ENCODE measurements at places on chromosomes 3 and 15.

- DNase-seq, result no peak
Observed at GRCh38 chr3:9064850-9065249, 101.6 kb upstream of the RAD18 start.

- DNase-seq, result no peak
Observed at GRCh38 chr3:52030714-52031310, 25.6 kb downstream of the DUSP7 start.

DNA sequence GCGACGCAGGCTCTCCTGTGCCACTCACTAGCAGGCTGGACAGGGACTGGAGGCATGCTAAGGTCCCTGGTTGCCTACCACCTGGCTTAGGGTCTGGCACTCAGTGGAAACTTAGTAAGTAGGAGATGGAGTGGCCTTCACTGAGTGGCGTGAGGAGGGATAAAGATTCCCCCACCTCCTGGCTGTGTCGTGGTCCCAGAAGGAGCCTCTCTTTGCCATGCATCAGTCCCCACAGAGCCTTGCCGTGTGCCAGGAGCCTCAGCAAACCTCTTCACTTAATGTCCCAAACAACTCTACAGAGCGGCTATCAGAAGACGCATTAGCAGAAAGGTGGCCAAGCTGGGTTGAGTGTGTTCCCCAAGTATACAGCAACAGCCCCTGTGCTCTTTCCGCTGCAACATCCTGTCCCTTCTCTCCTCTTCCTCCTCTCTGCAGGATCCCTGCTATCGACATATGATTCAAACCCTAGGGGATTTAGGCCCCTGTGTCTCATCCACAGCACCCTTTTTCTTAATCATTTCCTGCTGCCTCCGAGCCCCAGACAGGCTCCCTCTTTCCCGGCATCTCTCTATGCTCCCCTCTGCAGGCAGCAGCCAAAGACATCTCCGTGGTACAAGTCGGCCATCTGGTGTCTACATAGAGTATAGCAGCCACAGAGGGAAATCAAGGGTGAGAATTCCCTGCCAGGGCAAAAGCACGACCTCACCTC lies 66.7 kb downstream of the SLC6A1 start:
- DNase-seq, result peak; percentile 77

GRCh38 chr3:52827866-52828376 lies 2.6 kb downstream of the ITIH4 start:
- no peak for DNase-seq

DNA sequence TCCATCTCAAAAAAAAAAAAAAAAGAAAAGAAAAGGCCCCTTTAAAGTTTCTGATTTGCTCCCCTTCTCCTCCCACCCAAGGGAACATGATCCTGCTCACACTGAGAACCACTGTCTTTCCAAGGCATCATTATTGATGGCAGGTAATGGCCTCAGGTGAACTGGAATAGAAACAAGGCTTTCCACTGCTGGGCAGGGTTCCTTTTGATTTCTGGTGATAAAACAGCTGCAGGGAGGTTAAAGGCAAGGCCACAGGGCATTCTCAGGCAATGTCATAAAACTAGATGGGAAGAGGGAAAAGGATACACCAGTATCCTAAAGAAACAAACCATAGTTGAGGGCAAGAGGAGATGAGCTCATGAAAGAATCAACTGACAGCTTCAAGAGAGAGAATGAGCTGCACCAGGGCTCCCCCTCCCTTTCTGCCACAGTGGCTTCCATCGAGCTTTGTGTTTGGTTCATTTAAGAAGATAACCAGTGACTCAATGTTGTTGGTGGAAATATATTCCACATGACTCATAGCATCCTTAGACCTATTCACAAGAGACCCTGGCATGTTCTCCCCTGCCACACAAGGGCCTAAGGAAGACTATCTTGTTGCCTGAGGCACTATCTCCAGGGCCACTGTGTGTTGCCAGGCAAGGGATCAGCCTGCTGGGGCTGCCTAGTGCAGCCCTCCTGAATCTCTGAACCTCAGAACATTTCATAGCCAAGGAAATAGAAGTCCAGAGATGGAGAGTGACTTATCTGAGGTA lies 86.4 kb downstream of the WDR76 start:
- no peak for DNase-seq

DNA sequence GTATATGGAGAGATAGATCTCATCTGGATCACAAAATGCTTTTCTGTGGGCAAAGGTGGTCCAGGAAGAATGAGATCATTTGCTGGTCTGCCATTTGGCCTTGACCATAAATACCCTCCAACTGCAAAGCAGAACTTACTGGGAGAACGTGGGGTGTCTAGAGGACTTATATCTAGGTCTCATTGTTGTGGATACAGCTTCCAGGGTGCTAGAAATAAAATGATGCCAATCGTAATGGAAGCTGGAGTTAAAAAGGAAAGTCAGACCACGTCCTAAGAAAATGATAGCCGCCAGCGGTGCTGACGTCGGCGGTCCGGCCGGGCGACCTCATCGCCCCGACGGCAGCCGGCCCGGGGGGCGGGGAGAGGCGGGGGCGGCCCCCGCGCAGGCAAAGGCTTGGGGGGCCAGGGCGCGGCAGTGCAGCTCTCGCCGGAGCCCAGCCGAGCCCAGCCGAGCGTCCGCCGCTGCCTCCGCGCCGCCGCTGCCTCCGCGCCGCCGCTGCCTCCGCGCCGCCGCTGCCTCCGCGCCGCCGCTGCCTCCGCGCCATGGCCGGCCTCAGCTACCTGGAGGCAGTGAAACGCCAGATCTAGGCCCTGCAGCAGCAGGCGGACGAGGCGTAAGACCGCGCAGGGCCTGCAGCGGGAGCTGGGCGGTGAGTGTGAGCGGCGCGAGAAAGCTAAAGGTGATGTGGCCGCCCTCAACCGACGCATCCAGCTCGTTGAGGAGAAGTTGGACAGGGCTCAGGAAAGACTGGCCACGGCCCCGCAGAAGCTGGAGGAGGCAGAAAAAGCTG lies 89.5 kb downstream of the EOMES start:
- peak; percentile 64 for DNase-seq

- DNase-seq, result no peak
Observed at GRCh38 chr3:48598323-48599076, 3.4 kb upstream of the COL7A1 start.

DNA sequence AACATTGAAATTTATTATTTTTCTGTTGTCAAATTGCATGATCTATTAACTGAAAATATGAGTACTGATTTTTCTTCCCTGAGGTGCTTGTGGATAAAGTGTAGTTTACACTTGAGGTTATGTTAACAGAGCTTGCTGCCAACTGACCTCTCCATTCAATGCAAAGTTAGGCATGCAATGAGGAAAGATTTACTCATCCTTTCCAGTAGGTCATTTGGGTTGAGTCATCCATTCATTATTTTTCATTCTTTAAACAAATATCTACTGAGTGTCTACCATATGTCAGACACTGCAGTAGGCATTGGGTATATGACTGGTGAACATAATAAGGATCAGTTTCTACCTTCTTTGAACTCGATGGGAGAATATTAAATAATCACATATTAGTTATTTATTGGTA lies 604.1 kb downstream of the EDEM1 start:
- DNase-seq, result no peak

DNA sequence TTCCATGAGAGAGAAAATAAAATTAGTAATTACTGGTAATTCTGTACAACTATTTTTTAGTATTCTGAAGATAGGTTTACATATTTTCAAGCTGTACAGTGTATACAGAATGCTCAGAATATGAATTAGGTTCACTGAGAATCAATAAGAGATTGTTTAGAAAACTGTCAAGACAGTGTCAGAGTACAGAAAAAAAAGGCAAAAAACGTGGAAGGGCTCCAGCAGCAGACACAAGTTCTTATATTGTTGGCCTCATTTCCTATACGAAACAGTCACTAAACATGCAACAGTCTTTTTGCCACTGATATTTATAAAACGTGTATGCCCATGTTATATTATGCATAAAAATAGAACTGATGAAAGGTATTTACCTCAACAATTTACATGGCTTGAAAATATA lies 103.9 kb downstream of the ISL2 start:
- no peak for DNase-seq

GRCh38 chr15:27491666-27492621 lies 521.0 kb downstream of the GABRG3 start:
- DNase-seq, result no peak

DNA sequence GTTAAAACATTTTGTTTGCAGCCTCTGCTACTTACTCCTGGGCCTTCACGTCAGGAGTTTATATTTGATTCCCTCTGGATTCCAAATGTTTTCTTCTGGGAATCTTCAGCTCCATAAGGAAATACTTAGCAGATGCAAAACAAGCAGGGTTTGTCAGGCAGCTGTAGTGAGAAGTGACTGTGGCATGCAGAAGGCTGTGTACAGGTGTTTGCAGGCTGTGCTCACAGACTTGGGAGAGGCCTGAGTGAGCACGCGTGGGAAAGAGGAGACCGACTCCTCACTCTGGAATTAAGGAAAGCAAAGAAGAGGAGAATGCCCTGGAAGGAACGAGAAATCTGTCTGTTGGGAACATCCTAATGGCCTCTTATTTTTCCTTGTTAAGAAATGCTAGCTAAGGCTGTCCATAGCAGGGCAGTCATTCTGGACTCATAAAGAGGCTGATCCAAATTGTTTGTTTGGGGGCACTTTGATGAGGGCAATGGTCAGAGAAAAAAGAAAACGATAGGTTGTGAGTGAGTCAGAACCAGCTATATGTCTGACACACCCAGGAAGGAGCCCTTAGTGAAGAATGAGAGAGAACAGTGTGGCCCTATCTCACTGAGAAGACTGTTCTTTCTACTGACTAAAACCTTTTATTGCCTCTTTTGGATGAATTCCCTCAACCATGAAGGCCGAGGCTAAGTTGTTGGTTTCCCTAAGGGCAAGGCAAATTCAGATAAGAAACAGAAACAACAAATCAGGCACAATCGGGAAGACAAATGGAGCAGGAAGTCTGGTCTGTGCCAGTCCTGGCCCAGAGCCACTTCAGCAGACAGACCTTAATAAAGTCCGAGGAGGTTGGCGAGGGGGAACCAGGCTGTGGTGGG lies 82.6 kb downstream of the TGFBR2 start:
- no peak for DNase-seq

DNA sequence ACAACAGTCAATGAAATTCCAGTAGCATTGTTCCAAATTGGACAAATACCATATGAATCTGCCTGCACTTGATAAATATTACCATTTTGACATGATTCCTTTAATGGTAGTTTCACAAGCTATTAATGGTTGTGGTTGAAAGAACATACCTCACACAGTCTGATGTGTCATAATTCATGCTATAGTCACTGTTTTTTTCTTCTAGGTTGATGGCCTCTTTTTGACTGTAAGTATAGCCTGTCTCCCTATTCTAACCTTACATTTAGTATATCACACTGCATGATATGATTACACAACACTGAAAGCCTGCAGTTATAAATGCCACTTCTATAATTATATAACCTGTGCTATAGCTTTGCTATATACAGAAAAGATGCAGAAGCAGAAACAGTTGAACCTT lies 834.1 kb downstream of the NSUN3 start:
- no peak for DNase-seq

All from WTC11 (cell line).